Kidney capillary endothelial cell (primary cell): ENCODE measurements at places on chromosomes 3 and 15.

- DNase-seq: no peak
These were observed 153.6 kb downstream of the AKAP13 start for GRCh38 chr15:85534031-85534430.

- no peak for DNase-seq
These were observed 65.4 kb upstream of the ACAD9 start for GRCh38 chr3:128814060-128814459.

- no peak for DNase-seq
These were observed 253.7 kb downstream of the GAP43 start for GRCh38 chr3:115876876-115877614.

DNA sequence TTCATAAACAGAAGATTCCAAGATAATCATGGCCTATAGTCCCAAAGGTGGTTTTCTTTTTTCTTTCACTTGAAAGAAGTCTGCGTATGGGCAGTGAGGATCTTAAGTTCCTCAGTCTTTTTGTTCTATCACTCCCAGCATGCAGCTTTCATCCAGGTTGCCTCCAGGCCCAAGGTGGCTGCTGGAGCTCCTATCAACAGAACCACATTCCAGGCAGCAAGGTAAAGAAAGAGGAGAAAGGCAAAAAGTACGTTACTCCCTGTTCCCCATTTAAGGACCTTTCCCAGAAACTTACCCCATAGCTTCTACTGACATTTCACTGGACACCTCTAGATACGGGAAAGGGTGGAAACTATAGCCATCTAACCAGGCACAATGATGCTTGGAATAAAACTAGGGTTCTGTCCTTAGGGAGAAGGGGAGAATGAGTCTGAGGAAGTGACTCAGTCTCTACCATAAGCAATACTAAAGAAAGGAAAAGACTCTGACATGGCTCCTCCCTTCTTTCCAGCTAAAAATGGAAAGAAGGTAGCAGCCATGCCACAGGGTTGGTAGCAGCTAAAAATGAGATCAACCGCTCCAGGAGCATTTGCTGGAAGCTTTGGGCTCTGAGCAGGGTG lies 313.9 kb upstream of the NR2E3 start:
- peak; percentile 32 for DNase-seq

- no peak for DNase-seq
These were observed 116.9 kb downstream of the RORA start for GRCh38 chr15:61112231-61112630.

- no peak for DNase-seq
These were observed 98.4 kb upstream of the RAD18 start for GRCh38 chr3:9061634-9062033.

DNA sequence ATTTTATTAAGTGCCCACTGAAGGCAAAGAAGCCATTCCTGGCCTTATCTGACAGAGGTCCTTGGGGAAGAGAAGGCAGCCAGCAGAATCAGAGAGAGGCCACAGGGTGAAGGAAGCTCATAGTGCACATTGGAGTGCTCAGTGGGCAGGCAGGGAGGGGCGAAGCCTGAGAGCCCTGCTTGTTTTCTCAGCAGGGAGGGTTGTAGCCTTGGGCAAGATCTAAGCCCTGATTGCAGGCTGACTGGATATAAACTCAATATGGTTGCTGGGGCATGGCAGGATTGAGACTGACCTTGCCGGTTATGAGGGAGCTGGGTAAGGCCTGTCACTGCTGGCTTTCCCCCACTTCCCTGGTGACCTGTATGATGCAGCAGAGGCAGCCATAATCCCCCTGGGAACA lies 7.5 kb upstream of the IGSF11 start:
- DNase-seq: no peak

DNA sequence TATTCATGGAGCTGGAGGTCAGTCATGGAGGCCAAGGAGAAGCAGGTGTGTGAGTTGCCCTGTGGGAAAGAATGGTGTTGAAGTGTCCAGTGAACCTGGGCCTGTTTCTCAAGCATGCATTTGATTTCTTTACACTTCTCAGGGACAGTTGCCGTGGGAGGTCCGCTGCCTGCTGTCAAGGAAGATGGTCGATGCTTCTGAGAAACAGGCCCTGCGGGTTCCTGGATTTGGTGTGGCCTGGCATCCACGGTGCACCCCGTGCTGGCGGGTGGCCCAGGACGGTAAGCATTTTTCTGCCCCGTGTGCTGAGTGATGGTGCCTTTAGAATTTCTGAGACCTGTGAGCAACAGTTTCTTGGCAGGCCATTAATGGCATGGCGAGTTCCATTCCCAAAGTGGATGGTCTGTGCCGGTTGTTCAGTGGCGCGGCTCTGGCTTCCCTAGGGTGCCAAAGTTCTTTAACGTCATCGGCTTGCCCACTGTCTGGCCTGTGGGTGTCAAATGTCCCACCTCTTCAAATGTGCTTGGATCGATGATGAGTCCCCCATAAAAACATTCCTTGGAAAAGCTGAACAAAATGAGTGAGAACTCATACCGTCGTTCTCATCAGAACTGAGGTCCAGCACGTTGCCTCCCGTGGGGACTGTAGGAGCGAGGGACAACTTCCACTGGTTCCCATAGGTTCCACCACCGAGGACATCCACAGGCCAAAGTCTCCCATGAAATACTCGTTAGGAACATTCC lies 107.2 kb downstream of the SNRPN start:
- DNase-seq: no peak

DNA sequence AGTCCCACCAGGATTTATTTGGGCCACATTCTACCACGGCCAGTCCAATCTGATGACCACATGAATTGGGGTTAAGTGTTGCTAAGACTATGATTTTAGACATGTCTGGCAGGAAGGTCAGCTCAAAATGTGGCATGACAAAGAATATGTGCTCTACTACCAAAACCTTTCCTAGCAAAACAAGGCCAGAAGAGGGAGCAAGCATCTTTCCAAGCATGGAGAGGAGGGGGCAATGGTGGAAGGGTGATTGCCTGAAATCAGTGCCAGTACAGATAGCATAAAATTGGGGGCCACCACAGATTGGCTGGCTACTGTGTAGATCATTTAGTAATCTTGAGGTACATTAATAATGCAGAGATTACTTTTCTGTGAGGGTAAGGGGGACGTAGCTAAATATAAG lies 43.2 kb downstream of the TMEM39A start:
- no peak for DNase-seq

DNA sequence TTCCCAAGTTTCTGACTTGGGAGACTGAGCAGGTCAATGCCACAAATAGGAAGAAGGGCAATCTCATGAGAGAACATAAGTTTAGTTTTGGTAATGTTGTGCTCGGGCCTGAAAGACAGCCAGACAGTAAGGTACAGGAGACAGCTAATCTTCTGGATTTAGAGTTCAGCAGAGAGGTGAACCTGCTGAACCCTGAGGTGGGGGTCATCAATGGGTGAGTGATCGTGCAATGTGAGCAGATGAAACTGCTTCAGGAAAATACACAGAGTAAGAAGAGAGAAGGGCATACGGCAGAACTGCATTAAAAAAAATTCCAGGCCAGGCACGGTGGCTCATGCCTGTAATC lies 23.3 kb downstream of the RUBCN start:
- DNase-seq: no peak

- DNase-seq: no peak
These were observed 89.4 kb upstream of the C3orf80 start for GRCh38 chr3:160135851-160136250.

DNA sequence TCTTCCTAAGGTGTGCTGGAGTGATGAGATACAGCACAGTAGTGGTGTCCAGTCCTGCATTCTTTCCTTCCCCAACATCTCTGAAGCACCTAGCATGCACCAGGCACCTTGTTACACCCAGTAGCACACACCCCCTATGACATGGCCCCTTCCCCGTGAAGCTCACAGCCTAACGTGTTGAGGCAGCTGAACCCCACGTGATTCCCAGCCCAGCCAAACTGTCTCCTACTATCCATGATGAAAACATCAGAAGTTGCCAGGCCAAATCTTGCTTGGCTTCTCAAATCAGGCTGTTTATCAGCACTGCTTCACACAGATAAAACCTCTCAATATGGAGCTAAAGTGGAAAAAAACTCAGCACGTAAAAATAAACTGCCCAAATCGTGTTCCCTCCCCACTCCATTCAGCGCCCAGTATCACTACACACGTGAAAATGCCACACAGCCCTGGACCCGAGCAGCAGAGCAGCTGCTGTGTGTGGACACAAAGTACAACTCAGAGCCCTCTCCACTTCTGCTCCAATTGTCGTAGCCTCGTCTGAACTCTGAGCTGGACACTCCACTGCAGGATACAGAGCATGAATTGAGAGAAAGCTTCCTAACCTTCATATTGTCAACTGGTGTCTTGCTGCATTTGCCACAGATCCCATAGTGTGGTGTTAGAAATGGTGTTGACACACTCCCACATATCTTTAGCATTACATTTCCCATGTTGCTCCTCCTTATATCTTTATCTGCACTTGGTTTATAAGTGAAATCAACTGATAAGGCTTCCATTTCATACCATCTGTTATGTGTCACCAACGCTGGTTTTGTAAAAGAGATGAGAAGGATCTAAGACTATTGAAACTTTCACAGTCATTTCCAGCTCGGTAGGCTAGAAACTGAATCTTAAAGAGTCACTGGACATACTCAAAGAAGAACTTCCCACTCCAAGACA lies 279.8 kb downstream of the RORA start:
- no peak for DNase-seq

GRCh38 chr3:157333551-157333991 lies 103.1 kb upstream of the PTX3 start:
- peak; percentile 43 for DNase-seq

DNA sequence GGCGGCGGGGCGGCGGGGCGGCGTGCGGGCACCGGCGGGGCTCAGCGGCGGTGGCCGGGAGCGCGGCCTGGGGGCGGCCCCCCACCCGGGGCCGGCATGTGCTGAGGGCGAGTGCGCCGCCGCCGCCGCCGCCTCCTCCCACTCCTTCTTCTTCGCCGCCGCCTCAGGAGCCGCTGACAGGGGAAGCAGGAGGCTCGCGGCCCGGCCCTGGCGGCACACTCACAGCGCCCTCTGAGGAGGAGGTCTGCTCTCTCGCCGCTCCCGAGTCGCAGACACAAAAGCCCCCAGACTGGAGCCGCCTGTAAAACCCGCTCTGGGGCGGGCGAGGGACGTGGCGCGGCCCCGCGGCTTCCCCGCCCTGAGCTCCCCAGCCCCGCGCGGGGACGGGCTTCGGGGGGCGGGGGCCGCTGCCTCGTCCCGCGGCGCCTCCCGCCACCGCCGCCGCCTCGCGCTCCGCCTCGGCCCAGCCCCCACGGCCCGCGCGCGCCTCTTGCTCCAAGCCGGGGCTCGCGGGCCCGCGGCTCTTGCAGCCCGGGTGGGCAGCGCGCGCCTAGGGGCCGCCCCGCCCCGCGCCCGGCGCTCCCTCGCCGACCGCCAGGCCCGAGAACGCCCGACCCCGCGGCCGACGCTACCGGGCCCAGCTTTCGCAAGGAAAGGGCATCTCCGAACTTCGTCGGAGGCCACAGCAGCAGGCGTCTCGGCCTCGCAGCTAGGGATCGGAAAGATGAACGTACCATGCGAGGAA lies at the start of gene PYGO1:
Gene PYGO1 (minus strand): TSS at position 276 of the 745 bp plus-strand sequence. CDS start 462 bp downstream, outside the sequence.
- DNase-seq: peak; percentile 52

DNA sequence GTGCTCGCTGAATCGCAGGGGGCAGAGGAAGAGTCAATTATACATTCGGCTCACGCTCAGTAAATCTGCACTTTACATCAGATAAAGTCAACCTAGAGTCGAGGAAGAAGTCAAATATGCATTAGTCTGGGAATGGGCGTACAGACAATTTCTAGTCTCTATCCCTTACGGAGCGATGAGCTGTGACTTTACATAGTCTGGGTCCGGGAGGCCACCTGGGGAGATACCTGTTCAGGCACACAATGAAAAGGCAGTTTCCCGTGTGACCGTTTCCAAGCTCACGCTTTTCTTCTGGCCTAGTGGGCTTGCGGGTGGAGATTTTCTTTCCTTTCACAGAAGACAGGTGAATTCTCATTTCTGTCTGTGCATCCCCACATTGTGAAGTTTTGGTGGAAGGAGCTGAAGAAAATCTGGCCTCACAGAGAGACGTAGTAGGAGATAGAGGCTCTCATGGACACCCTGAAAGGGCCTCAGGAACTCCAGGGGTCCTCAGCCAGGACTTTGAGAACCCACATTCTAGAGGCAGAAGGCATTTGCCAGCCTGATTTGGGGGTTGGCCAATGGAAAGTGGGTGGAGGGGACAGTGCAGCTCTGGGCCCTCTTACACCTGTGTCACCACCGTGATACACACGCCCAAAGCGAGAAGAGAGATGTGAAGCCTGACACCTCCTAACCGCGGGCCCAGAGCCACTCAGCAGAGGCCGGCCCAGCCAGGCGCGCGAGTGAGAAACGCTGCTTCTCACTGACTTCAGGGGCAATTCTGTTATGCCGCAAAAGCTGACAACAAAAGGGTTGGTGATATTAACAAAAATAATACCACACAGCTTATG lies 10.7 kb upstream of the OCA2 start:
- no peak for DNase-seq

DNA sequence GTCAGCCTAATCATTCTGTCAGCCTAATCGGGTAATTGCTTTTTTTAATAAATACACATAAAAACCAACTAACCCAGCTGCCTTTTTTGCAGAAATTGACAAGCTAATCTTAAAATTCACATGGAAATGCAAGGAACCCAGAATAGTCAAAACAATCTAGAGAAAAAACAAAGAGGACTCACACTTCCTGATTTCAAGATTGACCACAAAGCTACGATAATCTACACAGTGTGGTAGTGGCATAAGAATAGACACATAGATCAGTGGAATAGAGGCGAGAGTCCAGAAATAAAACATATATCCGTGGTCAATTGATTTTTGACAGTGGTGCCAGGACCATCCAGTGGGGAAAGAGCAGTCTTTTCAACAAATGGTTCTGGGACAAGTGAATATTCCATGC lies 2.4 kb upstream of the C3orf20 start:
- no peak for DNase-seq

- no peak for DNase-seq
These were observed 29.4 kb upstream of the PPIB start for GRCh38 chr15:64191971-64192830.

GRCh38 chr3:51671734-51672475 lies 853 bp downstream of the TEX264 start:
- DNase-seq: no peak

- no peak for DNase-seq
These were observed 488.8 kb upstream of the DPPA4 start for GRCh38 chr3:109825971-109826810.

GRCh38 chr3:141795276-141795675 lies 32.1 kb downstream of the GRK7 start:
- DNase-seq: no peak

DNA sequence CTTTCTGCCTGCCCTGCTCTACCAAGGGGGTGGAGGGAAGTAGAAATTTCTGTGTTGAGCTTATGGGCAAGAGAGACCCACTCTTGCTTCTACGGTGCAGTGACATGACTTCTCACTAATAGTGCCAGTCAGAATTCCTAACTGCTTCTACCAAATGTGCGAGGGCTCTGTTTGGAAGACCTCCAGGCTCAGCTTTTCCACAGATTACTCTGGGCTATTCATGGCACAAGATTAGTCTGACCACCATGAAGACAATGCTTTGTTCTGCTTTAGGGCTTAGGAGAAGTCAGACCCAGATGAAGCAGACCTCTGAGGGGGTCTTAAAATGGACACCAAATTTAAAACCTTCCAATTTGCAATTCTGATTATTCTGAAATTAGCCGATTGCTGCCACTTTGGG lies 195.9 kb upstream of the TBC1D5 start:
- DNase-seq: no peak
